ENCODE measurements at places on chromosomes 5 and 9.

- no peak for DNase-seq
Observed at GRCh38 chr9:112283582-112284253, 49.7 kb downstream of the PTBP3 start.

GRCh38 chr5:169826618-169827017 lies 153.7 kb downstream of the INSYN2B start:
- DNase-seq, result no peak

DNA sequence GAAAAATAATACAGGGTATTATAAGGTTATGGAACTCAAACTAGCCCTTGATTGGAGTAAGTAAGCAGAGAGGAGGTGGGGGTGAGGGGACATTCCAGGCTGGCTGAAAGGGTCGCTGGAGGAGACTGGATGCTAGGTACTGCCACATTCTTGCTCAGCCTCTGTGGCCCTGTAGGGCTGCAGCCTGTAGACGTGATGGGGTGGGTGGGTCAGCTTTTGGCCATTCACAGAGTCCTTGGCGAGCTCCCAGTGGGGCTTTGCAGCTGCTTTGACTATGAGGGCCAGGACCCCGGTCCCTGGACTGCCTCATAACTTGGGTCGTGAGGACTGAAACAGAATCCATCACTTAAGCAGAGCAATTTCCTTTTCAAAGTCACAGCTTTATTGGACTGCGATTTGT lies 4.2 kb upstream of the GDNF start:
- DNase-seq, result no peak

GRCh38 chr9:121219530-121219929 lies 17.9 kb upstream of the RAB14 start:
- no peak for DNase-seq

DNA sequence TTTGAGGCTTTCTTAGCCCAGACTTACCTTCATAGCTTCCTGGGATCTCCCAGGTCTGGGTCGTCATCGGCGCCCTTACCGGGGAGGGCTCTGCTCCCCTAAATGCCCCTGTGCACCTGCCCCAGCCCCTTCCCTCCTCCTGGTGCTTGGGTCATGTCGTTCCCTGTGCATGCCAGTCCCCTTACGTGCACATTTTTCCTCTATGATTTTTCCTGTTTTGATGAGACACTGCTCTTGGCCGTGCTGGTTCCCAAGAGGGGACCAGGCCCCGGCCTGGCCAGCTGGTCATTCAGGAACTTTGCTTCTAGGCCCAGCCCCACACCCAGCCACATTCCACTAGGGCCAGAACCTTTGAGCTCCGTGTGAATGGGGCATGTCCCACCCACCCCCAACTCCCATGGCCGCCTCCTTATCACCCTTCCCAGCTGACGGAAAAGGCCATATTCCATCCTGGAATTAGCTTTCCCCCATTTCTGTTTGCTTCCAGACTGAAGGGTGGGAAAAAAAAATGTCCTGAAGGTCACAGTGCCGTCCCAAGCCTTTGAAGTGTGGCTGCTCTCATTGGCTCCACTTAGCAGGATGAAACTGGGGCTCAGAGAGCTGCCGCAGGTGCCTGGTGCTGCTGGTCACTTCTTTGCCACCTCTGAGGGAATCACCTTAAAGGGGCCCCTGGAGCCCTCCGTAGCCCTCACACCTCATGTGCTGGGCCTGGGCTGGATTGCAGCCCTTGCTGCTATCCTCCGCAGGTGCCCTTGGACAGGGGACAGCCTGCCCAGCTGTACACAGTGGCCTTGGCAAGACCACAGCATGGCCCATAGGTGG lies 25.1 kb downstream of the ERGIC1 start:
- no peak for DNase-seq

DNA sequence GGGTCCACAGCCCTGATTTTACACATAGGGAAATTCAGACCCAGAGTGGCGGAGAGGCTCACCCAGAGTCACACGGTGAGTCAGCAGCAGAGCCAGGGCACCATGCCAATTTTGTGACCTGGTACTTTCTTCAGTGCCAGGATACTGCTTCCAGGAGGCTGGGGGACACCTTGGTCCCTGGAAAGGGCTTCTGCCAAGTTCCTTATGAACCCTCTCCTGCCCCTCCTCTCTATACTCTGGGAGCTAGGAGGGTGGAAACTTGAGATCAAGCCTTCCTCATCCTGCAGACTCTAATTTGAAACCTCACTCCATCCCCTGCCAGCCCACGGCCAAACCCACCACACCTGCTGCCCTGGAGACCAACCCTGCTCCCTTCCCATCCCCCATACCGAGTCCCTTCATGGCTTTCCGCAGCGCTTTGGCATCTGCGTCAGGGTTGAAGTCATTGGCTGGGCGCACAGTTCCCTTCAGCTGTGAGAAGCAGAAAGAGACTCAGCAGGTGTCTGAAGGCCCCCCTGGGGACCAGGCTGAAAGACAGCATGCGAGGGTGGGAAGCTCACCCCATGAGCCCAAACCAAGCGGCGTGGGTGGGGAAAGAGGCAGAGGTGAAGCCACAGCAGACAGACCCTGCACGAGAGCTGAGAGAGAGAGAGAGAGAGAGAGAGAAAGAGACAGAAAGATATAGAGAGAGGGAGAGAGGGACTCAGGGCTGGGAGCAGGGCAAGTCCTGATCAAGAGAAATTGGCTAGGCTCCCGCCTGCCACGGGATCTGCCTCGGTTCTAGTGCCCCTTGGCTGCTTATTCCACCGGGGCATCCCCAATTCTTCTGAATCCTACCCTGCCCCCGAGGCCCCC lies 33.5 kb downstream of the ANXA6 start:
- DNase-seq, result peak; percentile 45

GRCh38 chr5:12016159-12016746 lies 112.0 kb upstream of the CTNND2 start:
- DNase-seq, result no peak

DNA sequence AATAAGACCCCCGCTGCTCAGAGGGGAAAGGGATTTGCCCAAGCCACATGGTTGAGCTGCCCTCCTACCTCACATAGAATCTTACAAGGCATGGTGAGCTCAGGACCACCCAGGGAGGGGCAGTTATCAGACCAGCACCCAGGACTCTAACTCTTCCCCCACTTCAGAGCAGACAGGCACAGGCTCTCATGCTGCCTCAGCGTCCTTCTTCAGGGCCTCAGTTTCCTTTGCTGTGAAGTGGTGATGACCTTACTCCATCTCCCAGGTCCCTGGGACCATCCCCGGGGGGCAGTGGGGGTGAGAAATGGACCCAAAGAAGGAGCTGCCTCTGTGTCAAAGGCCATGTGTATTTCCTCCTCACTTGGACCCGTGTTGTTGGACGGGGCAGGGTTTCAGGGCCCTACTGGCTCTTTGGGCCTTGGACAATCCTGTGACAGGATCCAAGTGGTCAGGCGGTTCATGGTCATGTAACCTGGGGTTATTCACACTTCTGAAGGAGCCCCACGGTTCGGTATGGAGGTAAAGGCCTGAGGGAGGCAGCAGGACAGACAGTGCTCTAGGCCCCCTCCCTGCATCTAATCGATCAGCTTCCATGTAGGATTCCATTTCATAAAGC lies 31.7 kb upstream of the CSF1R start:
- DNase-seq, result no peak

DNA sequence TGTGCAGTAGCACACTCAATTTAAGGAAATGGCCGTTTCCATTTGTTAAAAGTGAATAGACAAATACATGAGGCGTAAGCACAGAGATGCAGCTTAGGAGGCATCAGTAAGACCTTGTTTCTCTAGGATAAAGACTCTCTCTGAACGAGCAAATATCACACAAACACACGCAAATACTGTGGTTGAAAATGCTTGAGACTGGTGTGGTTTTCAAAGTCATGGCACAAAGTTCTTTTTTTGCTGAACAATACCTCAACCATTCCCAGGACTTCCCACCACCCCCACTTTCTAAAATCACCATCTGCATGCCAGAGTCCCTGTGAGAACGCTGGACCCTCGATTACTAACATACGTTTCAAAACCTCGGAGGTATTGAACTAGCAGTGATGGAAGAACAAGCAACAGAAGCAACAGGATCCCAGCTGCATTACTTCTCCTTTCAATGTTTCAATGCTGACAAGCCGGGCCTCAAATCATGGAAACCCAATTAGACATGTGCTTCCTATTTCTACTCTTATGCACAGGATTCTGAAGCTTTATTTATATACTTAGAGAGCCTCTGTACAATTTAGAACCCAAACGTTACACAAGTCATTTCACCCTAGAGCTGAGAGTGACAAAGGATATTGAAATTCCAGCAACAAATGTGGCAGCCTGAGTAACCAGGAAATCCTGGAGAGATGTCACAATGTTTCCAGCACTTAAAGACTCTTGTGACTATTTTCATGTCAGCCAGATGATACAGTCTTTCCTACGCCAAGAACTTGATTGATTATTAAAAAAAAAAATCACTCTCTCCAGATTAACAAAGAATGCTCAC lies 63.9 kb downstream of the CDC14B start:
- DNase-seq, result no peak

- DNase-seq, result no peak
Observed at GRCh38 chr5:36681711-36682110, 75.3 kb downstream of the SLC1A3 start.

Data from stimulated activated CD4-positive, alpha-beta T cell treated with anti-CD3 and anti-CD28 coated beads, Interleukin-2, amount 100 ng/mL, for 24 hours (primary cell).